Brain pericyte (primary cell): ENCODE measurements at places on chromosomes 4 and X.

DNA sequence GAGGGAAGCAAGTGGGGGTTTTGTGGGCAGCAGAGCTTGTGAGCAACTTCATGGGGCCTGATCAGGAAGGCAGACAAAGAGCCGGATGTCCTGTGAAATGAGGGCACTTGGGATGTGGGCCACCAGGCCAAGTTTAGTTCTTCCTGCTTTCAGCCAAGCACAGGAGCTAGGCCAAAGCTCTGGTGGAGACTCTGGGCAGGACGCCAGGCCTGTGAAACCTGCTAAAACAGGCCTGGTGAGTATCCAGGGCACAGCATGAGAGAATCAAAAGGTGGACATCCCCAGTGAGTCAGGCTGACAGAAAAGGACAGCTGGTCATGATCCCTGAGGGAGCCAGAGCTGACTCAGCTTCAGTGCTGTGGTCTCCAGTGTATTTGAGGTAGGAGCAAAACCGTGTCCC is 95.7 kb downstream of the NPNT start:
- DNase-seq: peak; percentile 32

GRCh38 chrX:87299563-87300160 is 217.9 kb upstream of the KLHL4 start:
- DNase-seq: no peak

DNA sequence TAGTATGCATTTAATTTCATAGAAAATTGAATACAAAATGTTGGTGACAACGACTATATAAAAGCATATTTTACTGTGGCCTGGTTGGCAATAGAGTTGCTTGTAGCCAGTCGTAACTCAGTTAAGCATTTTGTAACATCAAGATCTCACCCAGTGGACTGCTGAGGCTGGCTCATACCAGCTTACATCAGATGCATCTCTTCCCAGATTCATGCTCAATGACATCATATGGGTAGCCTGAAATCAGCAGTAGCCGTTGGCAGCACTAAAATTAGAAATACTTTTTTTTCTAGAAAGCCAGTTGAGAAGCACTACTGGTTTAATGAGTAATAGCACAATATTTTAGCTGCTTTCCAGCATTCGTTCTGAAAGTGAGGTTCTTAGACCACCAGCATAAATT is 341.2 kb downstream of the TECRL start:
- no peak for DNase-seq

DNA sequence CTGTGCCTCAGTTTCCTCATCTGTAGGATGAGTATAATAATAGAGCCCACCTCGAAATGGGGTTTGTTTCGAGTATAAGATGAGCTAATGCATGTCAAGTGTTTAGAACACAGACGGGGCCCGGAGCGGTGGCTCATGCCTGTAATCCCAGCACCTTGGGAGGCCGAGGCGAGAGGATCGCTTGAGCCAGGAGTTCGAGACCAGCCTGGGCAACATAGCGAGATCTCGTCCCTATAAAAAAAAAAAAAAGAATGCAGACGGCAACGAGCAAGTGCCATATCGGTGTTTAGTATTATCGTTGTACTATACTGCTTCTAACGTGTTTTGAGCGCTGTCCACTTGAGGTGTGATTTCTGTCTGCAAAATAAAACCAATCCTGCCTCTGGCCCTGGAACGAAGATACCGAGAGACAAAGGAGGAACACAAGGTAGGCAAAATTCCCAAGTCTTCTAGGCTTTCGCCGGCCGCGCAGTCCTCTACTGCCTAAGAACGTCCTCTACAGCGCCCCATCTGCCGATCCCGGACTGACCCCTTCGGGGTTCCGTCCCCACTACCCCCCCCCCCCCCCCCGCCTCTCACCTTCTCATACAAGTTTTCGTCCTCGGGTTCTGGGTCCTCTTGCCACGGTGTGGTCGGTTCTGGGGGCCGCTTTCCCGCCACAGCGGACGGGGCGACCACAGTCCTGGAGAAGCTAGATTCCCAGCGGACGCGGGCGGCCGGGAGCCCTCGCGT is 442 bp downstream of the NDUFB11 start:
- peak; percentile 18 for DNase-seq

DNA sequence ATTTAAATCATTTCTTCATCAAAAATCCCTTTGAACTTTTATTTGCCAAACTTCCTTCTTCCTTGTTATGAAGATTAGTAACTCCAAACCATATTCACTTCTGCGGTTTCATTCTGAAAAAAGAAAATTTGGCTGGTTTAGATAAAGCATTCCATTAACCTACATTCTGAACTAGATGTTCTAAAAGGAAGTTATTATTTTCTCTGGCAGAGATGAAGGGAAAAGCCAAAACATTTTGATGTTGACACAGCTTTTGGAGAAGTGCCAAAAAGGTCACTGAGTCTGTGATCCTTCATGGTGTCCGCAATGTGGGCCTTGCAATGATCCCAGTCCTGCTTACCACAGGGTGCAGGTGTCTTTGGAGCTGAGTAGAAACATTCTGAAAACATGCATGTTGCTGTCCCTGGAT is 36.0 kb downstream of the CXCL8 start:
- DNase-seq: peak; percentile 92

GRCh38 chr4:126247409-126247808 is 932.7 kb downstream of the FAT4 start:
- no peak for DNase-seq

GRCh38 chr4:80610845-80611677 is 275.5 kb downstream of the CFAP299 start:
- DNase-seq: peak; percentile 27

GRCh38 chr4:79199743-79200142 is 126.1 kb downstream of the NAA11 start:
- DNase-seq: no peak

GRCh38 chrX:79096145-79096556 is 48.3 kb upstream of the GPR174 start:
- DNase-seq: no peak

GRCh38 chr4:185149392-185149791 is 6.3 kb downstream of the SLC25A4 start:
- no peak for DNase-seq

DNA sequence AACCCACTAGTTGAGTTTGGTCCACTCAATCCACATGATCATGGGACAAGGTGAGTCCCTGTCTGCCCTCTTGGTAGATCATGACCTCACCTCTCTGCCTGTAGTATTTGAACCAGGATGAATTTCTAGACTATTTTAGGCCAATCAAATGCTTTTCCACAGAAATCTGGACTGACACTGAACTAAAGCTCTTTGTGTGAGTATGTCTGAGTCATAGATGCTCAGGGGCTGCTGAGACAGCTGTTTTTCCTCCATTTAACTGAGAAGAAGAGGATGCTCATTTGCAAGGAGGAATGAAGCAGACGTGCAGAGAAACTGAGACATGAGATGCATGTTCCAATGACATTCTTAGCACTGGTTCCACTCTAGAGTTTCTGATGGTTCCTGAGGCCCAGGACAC is 77.3 kb upstream of the TMEM47 start:
- DNase-seq: no peak

- no peak for DNase-seq
Observed at GRCh38 chrX:68846536-68846935, 17.7 kb downstream of the EFNB1 start.

GRCh38 chr4:146155152-146155724 is 20.3 kb upstream of the LSM6 start:
- DNase-seq: no peak

- DNase-seq: no peak
Observed at GRCh38 chrX:137031039-137031438, 2.8 kb downstream of the GPR101 start.

DNA sequence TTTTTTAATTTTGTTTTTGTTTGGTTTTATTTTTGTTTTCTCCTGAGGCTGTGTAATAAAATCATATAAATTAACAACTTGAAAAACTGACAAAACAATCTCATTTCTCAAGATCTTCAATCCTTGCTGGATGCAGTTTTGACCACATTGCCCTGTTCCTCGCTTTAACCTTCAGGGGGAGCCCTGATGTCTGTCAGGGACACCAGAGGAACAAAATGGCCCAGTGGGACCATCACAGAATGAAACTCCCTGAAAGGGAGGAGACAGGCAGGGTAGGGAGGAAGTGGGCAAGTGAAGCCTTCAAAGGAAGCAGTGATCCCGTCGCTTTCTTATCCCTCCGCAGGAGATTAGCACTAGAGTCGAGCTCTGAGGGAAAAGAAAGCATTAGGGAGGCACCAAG is 274.9 kb upstream of the LDB2 start:
- DNase-seq: no peak
